ENCODE measurements at places on chromosomes 3 and 15.

DNA sequence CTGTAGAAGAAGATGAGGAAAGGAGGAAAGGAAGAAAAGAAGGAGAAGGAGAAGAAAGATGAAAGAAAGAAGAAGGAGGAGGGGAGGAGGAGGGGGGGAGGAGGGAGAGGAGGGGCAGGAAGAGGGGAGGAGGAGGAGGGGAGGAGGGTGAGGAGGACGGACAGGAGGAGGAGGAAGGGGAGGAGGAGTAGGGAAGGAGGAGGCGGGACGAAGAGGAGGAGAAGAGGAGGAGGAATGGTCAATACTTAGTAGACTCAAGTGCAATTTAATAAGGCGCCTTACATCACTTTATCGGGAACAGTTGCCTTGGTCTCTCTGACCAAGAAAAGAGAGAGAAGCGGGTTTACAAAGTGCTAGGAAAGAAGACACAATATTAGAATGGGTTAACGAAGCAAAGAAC lies 23.7 kb upstream of the NR2E3 start:
- no peak for DNase-seq

- no peak for DNase-seq
These were observed 9.9 kb downstream of the B3GNT5 start for GRCh38 chr3:183262875-183263378.

DNA sequence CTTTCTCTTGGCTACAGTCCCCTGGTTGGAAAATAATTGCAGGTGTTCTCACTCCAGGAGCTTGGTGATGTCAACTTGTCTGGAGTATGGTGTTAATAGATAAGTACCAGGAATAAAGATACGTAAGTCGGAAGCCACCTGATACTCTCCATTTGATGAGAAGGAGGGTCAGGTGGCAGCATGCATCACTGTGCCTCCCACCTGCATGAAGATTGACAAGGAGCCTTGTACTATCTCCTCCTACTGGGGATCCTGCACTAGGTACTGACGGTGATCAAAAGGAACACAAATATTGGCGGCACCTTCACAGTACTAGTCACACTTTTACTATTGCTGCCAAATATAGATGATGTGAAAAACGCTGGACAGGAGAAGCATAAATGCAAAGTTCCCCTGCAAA lies 32.6 kb upstream of the GABRB3 start:
- no peak for DNase-seq

- DNase-seq = no peak
These were observed 392.6 kb upstream of the NAALADL2 start for GRCh38 chr3:174466471-174467054.

- DNase-seq = no peak
These were observed 55.7 kb upstream of the DCLK3 start for GRCh38 chr3:36820083-36820482.

- peak; percentile 7 for DNase-seq
These were observed 9.6 kb downstream of the TRH start for GRCh38 chr3:129984125-129984524.

- DNase-seq = no peak
These were observed 11.8 kb upstream of the PIAS1 start for GRCh38 chr15:68042156-68042854.

DNA sequence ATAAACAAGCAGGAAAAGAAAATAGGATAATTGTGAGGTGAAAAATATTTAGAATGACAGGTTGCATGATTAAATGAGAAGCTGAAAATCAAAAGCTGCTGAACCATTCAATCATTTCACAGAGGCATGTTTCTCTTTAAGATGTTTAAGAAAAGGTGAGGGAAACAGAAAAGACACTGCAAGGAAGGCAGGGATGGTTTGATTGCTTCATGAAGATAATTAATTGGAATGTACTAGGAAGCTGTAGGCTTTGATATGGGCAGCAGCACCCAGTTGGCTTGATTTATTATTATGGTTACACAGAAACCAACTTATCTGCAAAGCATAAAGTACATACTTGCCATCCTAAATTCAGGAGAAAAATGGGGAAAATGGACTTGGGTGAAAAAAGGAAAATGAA lies 234.6 kb downstream of the SUCLG2 start:
- no peak for DNase-seq

DNA sequence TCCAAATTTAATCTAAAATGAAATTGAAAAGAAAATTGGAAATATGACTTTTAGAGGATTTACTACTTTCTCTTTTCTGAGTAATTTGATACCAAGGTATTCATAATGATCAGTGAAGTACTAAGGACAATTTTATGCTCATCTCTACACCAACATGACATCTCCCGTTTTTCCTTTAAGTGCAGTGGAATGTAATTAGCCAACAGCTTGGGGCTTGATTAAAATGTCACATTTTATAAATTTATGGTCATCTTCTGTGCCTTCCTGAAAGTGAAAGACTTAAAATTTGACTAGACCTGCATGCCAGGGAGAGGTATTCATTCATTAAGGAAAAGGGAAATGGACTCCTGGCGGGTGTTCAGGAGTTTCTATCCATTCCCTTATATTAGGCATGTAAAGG lies 228.2 kb upstream of the CNTN3 start:
- no peak for DNase-seq

DNA sequence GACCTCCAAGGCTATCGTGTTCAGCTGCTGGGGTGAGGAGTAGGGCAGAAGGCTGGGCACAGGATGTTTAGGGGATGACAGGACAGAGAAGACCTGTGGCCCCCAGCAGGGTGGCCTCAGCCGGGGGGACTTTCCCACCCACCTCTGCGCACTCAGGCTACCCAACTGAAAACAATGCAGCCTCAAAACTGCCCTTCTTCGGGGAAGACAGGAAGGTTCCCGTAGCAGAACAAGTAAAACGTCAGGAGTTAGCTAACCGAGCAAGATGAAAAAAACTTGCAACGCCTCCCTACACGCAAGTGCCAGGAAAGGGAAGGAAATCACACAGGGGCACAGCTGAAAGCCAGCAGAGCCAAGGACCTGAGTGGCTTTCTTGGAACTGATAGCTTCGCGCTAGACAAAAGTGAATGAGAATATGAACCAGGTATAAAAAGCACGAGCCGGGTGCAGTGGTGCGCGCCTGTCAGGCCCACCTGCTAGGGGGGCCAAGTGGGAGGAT lies 38.4 kb upstream of the FURIN start:
- DNase-seq = no peak

DNA sequence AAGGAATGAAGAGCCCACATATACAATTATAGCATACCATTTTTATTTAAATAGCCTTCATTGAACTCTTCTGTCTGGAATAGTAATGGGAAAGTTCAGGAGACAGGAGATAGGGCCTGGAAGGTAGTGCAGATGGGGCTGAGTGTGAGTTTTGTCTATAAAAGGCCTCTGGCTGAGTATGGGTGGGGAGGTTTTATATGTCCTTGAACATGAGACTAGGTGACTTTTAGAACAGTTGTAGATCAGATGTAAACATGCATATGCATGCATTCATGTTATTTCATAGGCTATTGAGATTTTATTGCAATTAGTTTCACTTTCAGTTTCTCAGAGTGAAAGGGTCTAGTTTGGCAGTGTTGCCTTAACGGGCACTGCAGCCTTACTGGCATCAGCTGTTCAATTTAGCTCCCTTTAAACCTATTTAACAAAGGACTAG lies 27.1 kb downstream of the CGGBP1 start:
- peak; percentile 44 for DNase-seq

GRCh38 chr3:193605876-193606275 lies 12.9 kb downstream of the OPA1 start:
- DNase-seq = peak; percentile 68

DNA sequence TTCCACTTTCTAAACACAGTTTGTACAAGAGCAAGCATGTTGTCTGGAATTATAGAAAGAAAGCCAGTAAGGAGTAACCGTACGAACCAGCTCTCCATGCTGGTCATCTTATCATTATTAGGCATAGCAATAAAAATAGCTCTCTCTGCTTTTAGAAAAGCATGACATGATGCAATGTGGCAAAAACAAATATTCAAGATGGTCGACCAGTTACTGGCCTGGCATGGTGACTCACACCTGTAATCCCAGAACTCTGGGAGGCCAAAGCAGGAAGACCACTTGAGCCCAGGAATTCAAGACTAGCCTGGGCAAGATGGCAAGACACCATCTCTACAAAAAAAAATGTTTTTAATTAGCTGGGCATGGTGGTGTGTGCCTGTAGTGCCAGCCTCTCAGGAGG lies 2.6 kb upstream of the MAP4 start:
- DNase-seq = peak; percentile 82

- DNase-seq = no peak
These were observed 114.9 kb downstream of the PDZRN3 start for GRCh38 chr3:73509816-73510215.

GRCh38 chr15:67152429-67152828 lies 87.0 kb downstream of the SMAD3 start:
- DNase-seq = no peak

- no peak for DNase-seq
These were observed 437.3 kb upstream of the TPM1 start for GRCh38 chr15:62605282-62605681.

DNA sequence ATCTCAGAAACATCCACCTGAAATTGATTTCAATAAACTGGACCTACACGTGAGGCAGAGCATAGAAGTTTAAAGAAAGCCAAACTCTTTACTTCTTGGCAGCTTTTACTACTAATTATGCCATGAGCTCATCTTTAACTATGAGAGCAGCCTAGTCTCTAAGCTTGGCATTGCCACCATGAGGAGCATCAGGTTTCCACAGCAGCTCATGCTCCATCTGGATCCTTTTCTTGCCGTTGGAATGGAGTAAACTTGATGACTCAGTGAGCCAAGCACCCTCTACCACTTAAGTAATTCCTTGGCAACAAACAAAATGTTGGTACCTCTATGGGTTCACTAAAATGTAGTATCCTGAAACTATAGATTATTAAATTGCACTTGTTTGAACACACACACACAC lies 583.2 kb downstream of the EPHA3 start:
- peak; percentile 5 for DNase-seq

DNA sequence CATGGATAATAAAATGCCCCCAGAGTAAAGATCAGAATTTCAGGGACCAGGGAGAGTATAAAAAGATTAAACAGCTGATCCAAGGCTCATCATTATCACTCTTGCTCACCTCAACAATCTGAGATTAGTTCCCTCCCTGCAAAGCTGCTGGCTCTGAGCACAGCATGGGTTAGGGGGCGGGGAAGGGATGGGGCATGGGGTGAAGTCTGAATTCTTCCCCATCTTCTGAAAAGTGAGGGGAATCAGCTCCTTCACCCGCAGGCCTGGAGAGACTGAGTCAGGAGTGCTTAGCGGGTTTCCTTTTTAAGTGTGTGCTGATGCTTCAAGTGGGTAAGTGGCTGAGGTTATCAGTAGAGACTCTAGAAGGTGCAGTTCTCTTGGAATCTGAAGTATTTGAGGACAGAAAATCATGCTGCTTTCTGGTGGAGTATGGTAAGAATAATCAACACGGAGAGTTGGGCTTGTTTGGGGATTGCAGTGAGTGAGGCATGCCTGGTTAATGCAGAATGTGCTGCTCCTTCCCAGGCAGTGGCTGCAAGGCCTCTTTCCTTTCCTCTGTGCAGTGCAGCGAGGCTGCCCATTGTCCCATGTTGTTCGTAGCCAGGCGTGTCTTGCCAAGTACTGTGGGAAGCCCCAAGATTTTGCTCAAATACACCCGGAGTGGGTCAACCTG lies 59.2 kb upstream of the TRAK1 start:
- peak; percentile 69 for DNase-seq

DNA sequence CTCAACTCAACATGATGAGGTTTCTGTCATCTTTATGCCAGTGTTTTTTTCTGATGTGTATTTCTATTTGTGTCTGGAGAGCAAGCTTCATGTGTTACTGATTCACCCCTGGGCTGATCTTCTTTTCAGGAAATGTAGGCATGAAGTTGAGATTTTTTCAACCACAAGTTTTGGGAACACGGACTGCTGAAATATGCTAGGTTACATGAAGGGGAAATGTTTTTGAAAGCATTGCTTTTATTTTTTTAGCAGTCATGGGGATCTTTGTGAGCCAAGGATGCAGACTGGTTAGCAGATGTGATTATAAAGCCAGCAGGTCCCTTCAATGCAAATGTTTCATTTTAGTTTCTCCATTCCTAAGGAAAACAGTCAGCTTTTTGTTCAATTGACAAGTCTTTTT lies 219.3 kb upstream of the COL8A1 start:
- peak; percentile 93 for DNase-seq

DNA sequence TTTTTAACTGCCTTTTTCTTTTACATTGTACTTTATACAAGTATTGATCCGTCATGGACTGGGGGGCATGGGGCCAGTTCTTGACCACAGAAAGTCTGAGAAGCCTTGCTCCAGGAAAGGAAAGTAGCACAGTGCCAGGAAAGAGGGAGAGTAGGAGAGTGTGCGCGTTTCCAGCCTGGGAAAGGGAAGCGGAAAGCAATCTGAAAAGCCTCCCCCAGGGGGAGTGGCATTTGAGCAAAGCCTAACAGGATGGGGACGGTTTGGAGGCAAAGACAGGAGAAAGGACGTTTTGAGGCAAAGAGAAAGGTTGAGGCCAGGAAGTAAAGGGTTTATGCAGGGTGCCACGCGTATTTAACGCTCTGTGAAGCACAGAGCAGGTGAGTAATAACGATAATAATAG lies 116.9 kb downstream of the RORA start:
- DNase-seq = no peak

- DNase-seq = peak; percentile 34
These were observed 53.7 kb downstream of the CGGBP1 start for GRCh38 chr3:88005066-88005465.

GRCh38 chr3:141763088-141763750 lies at the start of gene GRK7:
Gene GRK7 (plus strand): TSS chr3:141763408. CDS start chr3:141778285, 14,877 bp downstream.
- DNase-seq = no peak

DNA sequence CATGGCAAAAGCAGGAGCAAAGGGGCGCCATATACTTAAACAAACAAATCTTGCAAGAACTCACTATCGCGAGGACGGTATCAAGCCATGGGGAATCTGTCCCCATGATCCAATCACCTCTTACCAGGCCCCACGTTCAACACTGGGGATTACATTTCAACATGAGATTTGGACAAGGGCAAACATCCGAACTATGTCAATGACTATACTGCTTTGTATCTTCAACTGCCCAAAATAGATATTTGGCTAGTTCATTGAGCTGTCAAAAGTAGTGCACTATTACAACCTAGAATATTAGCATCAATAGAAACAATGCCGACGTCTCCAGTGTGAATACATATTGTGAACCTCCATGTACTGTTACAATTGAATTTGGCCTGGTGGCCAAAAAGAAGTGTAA lies 760.4 kb downstream of the MCTP2 start:
- DNase-seq = no peak

GRCh38 chr3:5136211-5136918 lies 14.3 kb downstream of the ARL8B start:
- no peak for DNase-seq

GRCh38 chr15:34708422-34708821 lies 46.4 kb downstream of the GJD2 start:
- peak; percentile 49 for DNase-seq

- DNase-seq = no peak
These were observed 120.3 kb downstream of the FMN1 start for GRCh38 chr15:33074212-33074611.

DNA sequence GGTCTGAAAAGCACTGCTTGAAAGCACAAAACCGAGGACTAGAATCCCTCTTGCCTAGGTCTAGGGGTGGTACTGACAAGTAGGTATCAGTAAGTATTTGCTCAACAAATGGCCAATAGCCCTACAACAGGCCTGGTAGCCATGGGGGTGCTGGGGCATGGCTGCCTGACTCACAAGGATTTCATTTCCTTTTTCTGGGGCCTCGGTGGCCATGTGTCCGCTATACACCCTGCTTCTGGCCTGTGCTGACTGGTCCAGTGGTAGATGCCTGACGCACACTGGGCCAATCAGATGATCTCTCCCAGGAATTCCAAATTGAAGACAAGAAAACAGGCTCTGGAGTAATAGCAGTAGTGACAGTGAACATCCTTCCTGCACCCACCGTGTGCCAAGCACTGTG lies 29.4 kb downstream of the MELTF start:
- DNase-seq = peak; percentile 13

GRCh38 chr3:145243875-145244274 lies 917.1 kb downstream of the PLOD2 start:
- peak; percentile 91 for DNase-seq

All from fibroblast of skin of scalp (primary cell).